Activated effector memory CD4-positive, alpha-beta T cell treated with Interleukin-2 at 50 U/mL for 16 hours (primary cell): ENCODE measurements at places on chromosomes 5 and 9.

DNA sequence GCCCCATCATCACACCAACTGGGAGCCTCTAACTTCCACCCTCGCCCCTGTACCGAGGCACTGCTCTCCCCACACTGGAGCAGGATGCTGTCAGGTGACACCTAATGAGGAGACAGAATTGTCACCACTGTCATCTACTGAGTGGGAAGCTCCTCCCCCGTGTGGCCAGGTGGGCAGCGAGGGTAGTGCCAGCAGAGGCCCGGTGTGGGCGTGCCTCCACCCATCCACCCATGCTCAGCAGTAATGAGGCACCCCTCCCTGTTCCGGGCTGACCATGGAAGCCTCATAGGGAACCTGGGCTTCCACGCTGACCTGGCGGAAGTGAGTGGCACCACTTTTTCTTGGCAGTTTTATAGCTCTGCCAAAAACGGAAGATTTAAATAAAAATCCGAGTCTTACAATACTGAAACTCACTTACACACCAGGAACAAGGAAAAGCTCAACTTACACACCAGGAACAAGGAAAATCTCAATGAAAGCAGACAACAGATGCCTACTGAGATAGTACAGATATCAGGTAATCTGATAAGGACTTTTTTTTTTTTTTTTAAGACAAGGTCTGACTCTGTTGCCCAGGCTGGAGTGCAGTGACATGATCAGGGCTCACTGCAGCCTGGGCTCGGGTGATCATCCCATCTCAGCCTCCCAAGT lies 30.6 kb upstream of the ASS1 start:
- no peak for DNase-seq

DNA sequence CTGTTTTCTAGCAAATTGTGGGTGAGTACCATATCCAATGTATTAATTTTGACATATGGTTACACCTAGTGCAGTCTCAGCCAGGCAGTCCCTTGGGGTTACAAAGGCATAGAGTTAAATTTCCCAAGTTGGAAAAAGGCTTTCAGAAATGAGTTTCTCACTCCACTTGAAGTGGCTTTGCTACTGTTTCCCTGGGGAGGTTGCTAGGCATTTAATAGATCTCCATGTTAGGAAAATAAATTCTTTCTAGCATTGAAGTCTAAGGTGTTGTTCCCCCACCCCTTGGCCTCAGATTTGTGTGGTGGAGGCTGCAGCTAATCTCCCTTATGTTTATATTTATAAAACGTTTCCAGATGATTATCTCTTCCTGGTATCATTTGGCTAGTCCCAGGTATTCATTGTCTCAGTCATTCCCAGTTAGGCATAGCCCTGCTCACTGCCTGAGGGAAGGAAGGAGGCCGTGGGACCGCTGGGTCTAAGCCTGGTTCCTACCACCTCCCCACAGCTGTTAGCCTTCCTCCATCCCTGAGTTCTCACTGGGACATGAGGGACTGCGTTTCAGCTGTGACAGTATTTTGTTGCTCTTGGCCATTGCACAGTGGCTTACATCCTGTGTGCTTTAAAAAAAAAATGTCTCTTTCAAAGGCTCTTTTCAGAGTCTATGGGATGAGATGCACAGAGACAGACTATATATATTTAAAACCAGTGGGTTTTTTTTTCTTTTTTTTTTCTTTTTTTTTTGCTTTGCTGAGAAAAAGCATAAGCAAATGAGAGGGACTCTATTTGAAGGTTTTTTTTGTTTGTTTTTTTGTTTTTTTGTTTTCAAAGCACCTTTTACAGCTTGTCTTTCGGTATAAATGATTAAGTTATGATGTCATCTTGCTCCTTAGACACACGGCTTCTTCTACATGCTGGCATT lies 121.5 kb downstream of the MAST4 start:
- DNase-seq, result no peak

DNA sequence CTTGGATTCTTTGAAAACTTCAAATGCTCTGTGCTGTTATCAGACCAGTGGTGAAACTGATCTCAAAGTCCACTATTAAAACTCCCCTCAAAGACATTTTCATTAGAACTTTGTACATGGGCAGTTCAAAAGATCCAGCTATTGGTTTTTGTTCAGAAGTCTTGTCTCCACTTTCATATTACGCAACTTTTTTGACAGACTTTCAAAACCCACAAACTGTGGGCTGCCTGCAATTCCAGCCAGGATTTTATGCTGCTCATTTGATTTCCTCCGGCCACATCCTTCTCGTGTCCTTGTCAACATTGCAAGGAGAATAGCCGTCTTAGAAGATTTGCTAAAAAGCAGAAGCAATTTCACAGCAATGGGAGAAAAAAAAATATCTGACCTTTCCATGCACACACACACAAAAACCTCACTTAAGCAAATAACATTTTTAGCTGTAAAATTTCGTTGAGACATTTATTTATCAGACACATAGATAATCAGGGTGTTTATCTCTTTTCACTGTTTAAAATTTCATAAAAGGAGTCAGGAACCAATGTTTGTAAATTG lies 1990.5 kb downstream of the MAT2B start:
- no peak for DNase-seq

GRCh38 chr9:136771907-136772415 lies 7.6 kb upstream of the LCN15 start:
- no peak for DNase-seq
